ENCODE measurements at places on chromosomes 5 and 9.

DNA sequence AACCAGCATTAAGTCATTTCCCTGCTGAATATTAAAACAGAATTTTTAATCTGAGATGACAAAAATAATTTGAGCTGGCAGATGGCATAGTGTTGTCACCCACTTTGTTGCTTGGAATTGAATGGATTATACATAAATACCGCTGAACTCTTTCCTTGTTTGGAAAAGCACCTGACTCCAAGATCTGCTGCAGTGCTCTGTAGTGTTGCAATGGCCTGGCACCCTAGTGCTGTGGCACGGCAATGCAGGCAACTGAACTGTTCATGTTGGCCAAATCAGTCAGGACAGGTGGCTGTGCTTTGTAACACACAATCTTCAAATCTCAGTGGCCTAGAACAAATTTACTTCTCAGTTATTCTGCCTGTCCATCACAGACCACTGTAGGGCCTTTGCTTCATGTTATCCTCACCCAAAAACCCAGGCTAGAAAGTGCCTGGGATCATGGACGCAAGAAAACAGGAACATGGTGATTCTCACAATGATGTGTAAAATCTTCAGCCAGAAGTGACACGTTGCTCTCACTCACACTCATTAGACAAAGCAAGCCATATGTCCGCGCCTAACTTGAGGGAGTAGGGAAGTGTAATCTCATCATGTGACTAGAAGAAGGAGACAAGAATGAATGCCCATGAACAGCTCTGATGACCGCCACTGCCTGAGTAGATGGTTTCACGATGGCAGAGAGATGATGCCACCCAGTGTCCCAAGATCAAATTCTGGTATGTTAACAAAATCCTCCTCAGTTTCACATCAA is 191.9 kb upstream of the PUM3 start:
- no peak for DNase-seq

- DNase-seq: no peak
These were observed 234.8 kb upstream of the ELL2 start for GRCh38 chr5:96196407-96196806.

GRCh38 chr9:406886-407654 is 192.4 kb downstream of the DOCK8 start:
- DNase-seq: peak; percentile 9

- DNase-seq: no peak
These were observed 83.4 kb upstream of the ZNF169 start for GRCh38 chr9:94175669-94176068.

DNA sequence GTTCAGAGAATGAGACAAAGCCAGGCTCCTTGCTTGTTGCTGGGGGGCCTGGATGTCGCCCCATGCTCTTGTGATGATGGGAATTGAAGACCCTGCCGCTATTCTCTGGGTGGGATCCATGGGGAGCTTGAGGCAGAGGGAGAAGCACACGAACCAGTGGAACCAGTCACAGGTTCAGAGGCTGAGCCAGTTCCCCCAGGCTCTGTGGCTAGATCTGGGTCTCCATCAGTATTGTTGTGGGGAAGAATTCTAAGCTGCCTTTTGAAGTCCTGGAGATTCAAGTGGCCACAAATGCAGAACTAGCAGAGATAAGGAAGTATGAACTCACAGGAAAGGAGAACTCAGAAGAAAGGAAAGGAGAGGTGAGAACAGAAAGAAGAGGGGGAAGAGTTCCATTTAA is 219.4 kb downstream of the MSX2 start:
- DNase-seq: no peak

- DNase-seq: no peak
These were observed 54.1 kb downstream of the MRPS30 start for GRCh38 chr5:44862808-44863207.

- peak; percentile 43 for DNase-seq
These were observed 459.1 kb downstream of the EBF1 start for GRCh38 chr5:158640593-158640980.

- DNase-seq: no peak
These were observed 168.8 kb upstream of the SLC27A6 start for GRCh38 chr5:128796506-128796905.

DNA sequence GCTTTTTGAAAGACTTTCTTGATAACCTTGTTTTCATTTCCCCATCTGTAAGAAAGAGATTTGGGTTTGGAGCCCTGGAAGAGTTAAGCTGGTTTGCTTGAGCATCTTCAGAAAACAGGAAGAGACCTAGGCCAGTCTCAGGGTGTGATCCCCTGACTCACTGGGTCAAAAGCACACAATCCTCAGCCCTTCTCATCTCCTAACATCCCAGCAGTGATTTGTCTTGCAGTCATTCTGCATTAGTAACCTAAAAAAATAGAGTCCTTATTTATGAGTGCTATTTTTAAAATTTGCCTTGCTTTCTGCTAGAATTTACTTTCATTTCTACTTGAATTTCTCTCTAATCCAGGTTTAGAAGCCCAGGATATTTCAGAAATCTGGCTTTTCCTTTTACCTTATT is 16.4 kb upstream of the ARSB start:
- DNase-seq: no peak

DNA sequence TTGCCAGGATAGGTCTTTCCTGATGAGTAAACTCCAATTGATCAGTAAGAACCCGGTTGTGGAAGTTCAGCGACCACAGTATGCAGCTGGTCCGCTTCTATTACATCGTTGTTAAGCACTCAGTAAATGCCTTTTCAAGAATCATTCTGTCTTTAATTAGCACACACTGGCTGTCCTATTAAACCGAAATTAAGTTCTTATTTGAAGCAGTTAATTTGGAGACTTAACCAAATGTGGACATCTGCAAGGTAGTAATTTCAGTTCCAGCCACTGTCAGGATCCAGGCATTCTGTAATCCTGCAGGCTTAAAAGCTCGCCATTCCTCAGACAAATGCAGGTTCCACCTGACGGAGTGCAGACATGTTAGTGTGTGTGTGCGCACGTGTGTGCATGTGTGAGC is 254.6 kb downstream of the IRX2 start:
- no peak for DNase-seq

GRCh38 chr5:177066224-177066623 is 20.5 kb upstream of the FGFR4 start:
- no peak for DNase-seq

DNA sequence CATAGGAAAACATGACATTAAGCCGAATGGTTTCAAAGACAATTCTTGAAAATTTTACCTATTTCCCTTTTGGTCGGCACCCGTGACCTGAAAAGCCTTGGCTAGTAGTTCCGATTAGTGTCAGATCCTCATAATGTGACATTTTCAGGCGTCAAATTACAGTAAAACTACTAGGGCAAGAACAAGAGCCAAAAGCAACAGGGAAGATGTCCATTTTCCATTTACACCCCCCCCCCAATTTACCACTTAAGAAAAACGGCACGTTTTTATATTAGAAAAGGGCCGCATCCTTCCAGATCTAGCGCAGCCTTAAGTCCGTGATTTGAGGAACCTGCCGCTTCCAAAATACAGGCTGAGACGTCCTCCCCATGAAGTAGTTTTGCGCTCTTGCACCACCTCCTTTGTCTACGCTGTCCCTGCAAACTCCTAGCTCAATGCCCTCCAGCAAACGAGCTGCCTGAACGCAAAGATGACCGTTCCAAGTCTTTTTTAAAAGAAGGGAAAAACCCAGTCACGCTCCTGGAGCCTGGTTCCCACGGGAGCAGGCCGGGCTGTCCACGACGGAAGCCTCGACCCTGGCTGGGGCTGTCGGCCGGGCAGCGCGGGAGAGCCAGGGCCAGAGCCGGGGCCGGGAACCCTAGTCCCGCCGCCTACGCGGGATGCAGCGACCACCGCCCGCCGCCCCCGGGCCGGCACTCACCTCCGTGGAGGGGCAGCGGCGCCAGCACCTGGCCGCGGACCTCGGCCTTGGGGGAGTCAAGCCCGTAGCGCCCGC is 616 bp downstream of the RNF130 start:
- DNase-seq: peak; percentile 47

Data from fibroblast of gingiva (primary cell).